Astrocyte of the spinal cord (primary cell): ENCODE measurements at places on chromosomes 7 and 10.

DNA sequence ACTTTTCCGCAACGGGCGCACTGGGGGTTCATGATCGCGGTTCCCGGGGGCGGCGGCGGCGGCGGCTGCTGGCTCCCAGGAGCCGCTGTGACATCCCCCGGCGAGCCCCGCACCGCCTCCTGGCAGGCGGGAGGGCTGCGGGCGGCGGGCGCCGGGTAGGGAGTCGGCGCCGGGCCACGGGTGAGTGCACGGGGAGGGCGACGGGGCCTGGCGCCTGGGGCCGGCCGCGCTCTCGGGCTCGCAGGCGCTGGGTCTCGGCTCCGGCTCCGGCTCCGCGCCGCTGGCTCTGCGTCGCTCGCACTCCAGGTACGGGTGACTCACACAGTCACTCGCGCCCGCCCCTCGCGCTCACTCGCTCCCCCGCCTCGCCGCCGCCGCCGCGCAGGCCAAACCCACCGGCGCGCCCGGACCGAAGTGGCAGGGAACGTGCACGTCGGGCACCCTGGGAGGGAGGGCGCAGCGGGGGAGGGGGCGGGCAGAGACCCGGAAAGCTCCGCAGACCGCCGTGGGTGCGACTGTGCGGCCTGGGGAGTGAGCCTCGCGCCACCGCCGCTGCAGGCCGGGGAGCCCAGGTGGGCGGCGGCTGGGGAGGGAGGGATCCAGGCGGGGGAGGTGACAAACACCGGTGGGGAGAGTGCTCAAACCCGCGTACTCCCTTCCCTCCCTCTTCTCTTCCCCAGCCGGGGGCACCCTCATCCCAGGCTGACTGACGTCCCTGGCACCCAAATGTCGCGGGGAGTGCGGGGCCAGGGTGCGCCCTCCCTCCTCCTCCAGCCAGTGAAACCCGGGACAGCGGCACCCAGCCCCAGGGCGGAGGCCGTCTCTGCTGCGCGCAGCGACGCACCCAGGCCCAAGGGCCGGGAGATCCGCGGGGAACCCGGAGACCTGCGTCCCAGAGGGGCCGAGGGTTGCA is 276.9 kb upstream of the NEBL start:
- DNase-seq: no peak

GRCh38 chr10:117226813-117227451 is 14.0 kb upstream of the SLC18A2 start:
- no peak for DNase-seq

DNA sequence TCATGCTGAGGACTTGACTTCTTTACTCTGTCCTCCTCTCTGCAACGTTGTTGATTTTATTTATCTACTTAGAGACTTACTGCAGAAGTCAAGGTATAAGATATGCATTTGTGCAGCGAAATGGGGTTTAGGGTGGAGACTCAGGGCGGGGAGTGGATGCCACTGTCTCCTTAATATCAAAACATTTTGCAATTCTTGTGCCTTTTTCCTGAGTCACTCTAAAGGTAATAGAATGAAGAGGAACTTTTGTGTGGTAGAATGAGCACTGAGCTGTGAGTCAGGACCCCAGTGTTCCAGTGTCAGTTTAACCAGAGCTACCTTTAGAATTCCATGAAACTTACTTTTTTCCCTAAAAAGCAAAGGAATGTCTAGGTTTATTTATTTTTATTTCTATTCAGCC is 78.2 kb downstream of the VTI1A start:
- DNase-seq: no peak

DNA sequence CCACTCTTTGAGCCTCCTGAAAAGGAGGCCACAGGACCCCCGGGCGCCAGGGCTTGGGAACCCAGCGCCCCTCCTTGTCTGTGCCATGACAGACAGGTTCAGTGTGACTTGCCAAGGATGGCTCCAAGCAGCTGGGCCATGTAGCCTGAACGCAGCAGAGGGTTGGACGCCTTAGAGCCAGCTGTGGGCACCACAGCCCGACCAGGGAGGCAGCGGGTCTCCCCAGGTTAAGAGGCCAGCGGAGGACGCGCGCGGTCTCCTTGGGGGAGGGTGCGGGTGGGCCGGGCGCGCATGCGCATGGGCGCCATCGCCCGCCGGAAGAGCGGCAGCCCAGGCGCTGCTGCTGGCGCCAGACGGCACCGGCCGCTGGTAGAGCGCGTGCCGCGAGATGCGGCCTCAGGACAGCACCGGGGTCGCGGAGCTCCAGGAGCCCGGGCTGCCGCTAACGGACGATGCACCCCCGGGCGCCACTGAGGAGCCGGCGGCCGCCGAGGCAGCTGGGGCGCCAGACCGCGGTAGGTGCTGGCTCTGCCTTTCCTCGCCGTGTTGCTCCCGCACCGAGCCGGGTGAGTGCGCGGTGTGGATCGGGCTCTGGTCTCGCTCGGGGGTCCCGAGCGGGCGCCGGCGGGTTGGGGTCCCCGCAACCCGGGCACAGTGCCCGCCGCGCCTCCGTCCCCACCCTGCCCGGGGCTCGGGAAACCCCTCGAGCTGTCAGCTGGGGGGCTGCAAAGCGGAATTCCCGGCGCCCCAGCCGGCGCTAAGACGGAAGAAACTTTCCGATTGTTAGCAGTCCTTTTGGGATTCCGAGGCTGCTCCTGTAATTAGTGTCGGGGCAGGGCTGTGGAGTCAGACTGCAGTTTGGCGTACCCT is at the start of gene SLC35G1:
TSS of gene SLC35G1 (plus strand) at position 333 of the 870 bp plus-strand sequence. CDS start at position 389, 56 bp downstream.
- peak; percentile 58 for DNase-seq

GRCh38 chr10:119849031-119849789 is 23.4 kb downstream of the MCMBP start:
- DNase-seq: peak; percentile 78

DNA sequence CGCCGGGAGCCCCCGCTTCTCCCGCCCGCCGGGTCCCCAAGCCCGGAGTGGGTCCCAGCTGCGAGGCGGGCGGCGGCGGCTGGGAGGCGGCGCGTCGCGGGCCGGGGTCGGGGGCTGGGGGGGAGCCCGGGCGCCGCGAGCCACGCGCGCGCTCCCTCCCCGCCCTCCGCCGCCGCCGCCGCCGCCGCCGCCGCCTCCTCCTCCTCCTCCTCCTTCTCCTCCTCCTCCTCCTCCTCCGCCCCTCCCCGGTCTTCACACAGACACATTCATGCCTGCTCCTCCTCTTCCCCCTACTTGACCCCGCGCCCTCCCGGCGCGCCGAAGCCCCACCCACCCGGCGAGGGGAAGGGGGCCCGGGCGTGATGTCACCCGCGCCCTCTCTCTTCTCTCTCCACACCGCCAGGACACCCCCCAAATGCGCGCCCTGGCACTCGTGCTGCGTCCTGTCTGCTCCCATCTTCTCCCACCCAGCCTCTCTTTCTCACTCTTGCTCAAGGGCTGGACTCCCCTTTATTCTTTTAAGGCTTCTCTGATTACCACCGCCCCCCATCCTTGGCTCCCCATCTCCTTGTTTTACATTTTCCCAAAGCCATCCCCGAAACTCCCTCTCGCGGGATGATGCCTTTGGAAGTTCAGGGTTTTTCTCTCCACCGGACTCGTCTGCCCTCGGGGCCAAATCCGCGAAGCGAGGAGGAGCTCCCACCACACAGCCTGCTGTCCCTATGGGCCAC is 967 bp upstream of the GLI3 start:
- DNase-seq: peak; percentile 73

- no peak for DNase-seq
Observed at GRCh38 chr7:117074378-117074777, 121.1 kb downstream of the ST7 start.

DNA sequence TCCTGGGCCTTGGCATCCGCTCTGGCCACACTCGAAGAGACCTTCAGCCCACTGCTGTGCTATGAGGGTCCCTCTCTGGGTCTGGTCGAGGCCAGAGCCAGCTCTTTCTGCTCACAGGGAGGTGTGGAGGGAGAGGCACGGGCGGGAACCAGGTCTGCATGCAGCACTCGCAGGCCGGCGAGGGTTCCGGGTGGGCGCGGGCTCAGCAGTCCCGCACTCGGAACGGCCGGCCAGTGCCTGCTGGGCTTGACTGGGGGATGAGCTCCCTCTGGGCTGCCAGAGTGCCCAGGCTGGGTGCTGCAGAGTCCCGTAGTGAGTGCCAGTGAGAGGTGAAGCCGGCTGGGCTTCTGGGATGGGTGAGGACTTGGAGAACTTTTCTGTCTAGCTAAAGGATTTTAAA is 882.7 kb downstream of the XPNPEP1 start:
- no peak for DNase-seq

DNA sequence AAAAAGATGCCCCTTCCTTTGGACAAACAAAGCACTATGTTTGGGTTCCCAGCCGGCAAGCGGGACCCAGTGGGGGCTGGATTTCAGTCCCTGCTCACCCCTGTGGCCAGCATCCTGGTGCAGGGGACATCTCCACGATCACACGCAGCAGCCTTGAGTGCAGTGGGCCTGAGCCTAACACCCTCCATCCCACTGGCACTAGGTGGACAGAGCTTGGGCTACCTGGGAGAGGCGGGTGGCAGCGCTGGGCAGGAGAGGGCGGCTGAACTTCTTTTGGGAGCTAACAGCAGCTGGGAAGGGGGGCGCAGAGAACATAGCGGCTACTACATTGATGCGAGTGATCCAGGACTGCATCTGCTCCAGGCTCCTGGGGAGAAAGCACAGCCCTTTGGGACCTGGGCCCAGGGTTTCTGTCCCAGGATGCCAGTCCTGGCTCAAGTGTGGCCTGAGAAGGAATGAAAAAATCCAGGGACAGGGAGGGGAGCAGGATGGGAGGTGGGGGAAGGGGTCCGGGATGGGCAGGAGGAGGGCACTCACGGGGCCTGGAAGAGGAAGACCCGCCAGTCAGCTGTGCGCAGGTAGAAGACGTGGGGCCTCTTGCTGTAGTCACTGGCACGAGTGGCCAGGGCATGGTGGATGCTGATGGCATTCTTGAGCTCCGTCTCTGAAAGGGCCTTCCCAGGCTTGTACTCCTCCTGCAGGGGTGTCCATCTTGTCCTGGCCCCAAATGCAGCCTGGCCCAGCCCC is 9.0 kb downstream of the NFKB2 start:
- no peak for DNase-seq

- DNase-seq: no peak
Observed at GRCh38 chr7:25055520-25056220, 69.4 kb downstream of the CYCS start.

GRCh38 chr10:43360086-43360485 is 11.3 kb upstream of the FXYD4 start:
- DNase-seq: no peak

DNA sequence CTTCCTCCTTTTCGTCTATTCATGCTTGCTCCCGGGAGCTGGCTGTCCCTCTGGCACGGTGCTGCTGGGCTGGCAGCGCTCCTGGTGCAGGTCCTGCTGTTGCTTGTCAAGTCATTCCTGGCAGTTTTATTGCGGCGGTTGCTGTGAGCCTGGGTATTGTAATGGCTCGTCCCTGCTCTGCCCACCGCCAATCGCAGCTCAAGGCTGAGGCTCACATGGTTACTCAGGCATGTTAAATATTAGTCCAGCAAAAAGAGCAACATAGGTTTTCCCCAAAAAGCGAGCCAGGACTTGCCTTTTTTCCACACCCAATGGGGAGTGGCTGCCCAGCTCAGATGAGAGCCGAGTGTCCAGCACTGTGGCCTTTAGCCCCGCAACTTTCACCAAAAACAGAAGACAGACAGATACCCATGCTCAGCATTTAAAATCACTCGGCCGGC is 492.9 kb upstream of the FOXK1 start:
- peak; percentile 71 for DNase-seq

GRCh38 chr7:154879629-154880028 is 123.3 kb downstream of the PAXIP1 start:
- DNase-seq: no peak

DNA sequence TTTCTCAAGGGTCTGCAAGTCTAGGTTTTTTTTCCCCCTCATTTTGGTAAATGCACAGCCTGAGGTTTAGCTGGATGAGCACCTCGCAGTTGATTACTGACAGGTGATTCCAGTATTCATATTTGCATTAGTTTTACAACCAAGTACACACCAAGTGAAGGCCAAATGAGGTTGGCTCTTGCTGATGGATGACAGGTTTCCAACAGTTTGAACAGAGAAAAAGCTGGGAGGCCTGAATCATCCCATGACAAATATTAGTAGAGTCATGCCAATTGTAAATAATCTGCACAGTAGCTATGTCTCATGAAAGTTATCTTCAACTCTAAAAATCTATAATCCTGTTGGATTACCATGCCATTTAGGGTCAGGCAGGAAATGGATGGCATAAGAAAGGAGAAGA is 399.8 kb downstream of the HTR7 start:
- DNase-seq: no peak

DNA sequence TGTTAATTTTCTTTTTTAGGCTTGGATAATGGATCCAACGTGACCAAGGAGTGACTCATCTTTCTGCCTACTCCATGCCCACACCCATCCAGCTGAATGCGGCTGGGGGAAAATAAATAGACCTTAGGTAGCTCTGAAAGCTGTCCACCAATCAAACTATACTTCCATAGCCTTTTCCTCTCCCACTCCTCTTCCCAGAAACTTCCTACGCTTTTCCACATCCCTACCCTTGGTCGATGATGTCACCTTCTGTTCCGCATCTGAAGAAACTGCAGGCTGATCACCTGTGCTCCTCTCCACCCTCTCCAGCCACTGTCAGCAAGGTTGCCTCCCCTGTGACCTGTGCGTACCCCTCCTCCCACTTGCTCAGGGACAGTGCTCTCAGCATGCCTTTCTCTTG is 359.8 kb upstream of the KLF6 start:
- peak; percentile 26 for DNase-seq

DNA sequence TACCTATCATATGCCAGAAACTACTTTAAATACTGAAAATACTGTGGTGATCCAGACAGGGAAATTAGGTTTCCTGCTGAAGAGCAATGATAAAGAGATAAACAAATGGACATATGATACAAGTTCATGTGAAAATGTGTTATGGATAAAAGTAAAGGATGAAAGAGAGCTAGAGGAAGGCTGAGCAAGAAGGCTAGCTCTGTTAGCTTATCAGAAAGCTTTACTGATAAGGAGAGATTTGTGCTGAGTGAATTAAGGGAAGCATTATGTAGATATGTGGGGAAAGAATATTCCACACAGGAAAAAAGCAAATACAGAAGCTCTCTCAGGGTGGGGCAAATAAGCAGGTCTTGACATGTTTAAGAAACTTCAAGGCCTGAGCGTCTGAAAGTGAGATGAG is 308.4 kb downstream of the HDAC9 start:
- DNase-seq: no peak

GRCh38 chr10:58625070-58625469 is 112.4 kb downstream of the BICC1 start:
- peak; percentile 91 for DNase-seq

DNA sequence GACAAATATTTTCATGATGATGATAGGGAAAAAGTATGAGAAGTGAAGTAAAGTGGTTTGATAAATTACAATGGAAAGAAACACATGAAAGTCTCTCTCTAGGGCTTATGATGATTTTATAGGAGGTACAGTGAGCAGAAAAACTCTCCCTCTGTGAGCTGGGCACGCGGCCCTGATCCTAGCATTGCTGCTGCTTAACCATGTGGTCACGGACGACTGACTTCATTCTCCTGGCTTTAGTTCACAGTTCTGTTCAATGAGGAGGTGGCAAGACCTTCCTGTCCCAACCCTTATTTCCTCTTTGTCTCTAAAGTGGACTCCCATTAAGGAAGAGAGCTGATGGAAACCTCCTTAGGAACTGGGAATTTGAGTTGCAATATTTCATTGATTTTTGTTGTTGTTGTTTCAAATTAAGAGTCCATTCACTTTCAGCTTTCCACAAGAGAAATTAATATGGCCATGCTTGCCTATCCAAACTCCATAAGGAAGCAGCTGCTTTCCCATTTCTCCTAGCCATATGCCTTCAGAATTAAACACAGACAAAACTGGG is 8.2 kb upstream of the PON3 start:
- peak; percentile 25 for DNase-seq
